ENCODE measurements at places on chromosomes 6 and 20.
A peak's percentile ranks its signal among the peaks of the same experiment; 100 is the strongest.

GRCh38 chr6:80357674-80358073 lies 251.2 kb downstream of the BCKDHB start:
- DNase-seq, result no peak

DNA sequence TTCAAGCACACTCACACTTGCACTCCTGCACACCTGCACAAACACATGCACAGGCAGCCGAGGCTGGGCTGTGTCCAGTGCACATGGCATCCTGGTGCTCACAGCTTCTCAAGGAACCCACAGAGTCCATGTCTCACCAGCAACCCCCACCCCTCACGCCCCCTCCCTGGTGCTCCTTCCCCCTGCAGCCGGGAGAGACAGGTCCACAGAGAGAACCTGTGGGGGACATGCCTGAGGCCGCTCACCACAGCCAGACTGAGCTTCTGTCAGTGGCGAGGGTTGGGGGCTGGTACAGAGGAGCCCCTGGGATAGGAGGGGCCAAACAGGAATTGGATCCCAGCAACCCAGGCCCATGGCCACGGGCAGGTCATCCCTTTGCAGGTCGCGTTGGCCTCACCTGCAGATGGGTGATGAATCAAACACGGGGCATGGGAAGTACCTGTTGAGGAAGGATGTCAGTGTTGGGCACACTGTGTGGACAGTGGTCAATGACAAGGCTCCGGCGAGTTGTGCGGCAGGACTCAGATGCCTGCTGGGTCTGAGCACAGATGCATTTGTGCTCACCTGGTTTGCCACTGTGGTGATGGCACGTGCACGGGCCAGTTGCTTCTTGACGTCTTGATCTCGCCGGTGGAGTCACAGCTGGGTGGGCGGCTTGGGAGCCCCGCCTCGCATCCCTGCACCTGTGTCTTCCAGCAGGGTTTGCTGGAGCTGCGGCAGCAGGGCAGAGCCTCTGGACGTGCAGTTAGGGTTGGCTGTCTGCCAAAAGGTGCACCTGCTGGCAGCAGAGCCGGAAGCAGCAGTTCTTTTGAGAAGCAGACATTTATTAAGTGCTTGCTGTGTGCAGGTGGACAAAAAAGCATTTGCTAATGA lies 113.0 kb downstream of the ERMARD start:
- DNase-seq, result no peak

GRCh38 chr20:11511821-11512220 lies 405.9 kb upstream of the BTBD3 start:
- no peak for DNase-seq

- DNase-seq, result no peak
Observed at GRCh38 chr6:2507016-2507415, 243.7 kb downstream of the MYLK4 start.

DNA sequence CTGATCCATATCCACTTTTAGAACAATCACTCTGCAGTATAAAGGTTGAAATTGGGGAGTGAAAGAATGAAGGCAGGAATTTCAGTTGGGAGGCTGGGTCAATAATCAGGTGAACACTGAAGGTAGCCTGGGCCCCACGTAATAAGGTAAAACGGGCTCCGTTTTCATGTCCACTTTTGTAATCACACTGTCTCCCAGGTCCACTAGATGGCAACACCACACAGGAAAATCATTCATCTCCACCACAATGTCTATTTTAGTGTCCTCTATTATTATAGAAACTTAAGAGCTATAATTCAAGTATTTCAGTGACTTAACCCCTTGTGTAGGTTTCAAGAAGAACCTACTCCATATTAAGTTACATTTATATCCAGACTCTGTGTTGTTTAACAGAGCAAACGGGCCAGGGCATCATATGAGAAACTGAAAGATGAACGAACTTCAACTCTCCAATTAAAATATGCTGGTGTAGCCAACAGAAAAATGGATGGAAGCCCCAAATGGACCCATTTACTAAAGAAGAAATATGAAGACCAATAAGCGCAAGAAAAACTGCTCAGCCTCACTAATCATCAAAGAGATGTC lies 45.9 kb upstream of the MC3R start:
- peak; percentile 2 for DNase-seq

GRCh38 chr20:25313593-25313992 lies 65.7 kb downstream of the PYGB start:
- no peak for DNase-seq

- peak; percentile 36 for DNase-seq
Observed at GRCh38 chr20:54044156-54044555, 26.2 kb downstream of the BCAS1 start.

DNA sequence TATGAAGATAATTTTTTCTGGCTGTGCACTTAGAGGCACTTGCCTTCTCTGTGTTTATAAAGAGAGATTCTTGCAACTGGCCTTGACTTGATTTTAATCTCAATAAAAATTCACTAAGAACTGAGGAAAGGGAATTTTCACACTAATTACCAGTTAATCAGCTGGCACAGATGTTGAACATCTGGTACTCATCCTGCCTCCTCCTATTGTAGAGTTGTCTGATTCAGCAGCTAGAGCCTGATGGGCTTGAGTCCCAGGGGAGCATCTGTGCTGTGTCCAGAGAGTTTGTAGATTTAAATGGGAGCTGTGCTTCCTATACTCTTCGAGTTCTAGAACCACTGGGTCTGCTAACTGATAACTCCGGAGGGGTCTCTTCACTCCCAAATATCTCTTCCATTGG lies 284.4 kb upstream of the RNF24 start:
- DNase-seq, result no peak

- DNase-seq, result no peak
Observed at GRCh38 chr20:51419646-51420045, 122.9 kb downstream of the NFATC2 start.

- no peak for DNase-seq
Observed at GRCh38 chr6:42401613-42401951, 50.1 kb downstream of the TRERF1 start.

- DNase-seq, result peak; percentile 26
Observed at GRCh38 chr6:11771473-11772048, 7.0 kb downstream of the ADTRP start.

- no peak for DNase-seq
Observed at GRCh38 chr6:40912158-40912946, 126.7 kb downstream of the UNC5CL start.

GRCh38 chr6:152261179-152261578 lies 376.0 kb downstream of the SYNE1 start:
- no peak for DNase-seq

GRCh38 chr6:125759959-125760457 lies 10.6 kb downstream of the HEY2 start:
- DNase-seq, result no peak

DNA sequence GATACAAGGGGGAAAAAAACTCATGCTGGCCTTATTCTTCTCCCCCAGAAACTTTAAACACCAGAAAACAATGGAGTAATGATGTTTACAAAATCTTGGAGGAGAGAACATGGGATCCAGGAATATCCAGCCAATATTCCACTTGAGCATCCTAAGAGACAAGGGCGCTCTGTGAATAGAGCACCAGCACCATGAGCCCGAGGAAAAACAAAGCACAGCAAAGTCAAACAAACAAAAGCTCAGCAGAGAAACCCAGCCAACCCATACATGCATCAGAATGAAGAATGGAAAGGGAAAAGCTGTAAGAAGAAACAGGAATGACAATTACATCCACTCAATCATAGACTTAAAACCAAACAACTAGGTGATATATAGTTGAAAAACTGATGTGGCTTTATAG lies 4.6 kb upstream of the NAA20 start:
- no peak for DNase-seq

DNA sequence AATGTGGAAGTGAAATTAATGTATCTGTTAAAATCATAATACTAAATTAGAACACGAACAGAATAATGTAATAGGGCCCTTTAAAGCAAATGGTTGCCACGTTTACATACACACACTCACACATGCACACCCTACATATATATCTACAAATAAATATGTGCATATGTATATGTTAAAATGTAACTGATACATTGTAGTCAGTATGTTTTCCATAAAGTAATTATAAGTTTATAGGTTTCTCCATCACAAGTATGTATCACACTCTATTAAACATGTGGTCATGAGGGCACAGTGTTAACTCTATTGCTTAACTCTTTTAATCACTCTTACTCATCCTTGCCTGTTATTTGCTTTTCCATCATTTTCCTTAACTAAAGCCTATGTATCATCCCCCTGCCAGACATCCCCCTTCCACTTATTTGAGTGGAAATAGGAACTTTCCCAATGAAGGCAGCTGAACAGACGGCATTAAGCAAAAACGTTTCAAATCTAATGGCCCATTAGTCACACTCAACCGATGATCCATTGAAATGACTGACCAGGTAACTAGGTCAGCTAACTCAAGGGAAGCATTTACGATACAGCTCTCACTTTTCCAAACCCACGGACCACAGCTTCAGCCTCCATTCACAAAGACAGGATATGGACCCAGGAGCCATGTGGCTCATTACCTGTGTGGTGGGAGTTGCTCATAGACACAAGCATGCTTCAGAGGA lies 89.3 kb downstream of the HAO1 start:
- no peak for DNase-seq

DNA sequence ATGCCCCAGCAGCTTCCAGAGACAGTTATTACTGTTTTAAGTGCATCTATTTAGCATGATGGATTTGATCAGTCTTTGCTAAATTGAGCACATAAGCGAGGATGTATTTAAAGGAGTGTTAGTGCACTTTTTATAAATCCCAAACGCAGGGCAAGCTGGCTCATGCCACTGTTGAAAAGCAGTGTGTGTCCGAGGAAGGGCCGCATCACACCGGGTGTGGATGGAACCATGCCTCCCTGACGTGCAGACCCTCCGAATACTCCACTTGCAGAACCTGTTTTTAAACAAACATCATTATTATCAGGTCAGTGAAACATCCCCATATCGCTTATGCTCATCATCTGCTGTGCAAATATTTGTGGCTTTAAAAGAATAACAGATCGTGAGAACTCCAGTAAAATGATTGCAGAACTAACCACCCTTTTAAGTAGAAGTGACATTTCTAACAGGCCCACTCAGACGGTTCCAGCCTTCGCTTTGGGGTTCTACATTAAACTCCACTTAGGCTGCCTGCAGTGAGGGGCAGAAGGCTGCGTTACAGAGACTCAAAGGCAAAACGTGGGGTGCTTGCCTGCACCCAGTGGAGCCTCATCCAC lies 190.1 kb downstream of the CDH4 start:
- no peak for DNase-seq

- DNase-seq, result no peak
Observed at GRCh38 chr6:148837941-148838340, 91.1 kb downstream of the UST start.

GRCh38 chr6:28807682-28808280 lies 116.0 kb downstream of the TRIM27 start:
- peak; percentile 80 for DNase-seq

DNA sequence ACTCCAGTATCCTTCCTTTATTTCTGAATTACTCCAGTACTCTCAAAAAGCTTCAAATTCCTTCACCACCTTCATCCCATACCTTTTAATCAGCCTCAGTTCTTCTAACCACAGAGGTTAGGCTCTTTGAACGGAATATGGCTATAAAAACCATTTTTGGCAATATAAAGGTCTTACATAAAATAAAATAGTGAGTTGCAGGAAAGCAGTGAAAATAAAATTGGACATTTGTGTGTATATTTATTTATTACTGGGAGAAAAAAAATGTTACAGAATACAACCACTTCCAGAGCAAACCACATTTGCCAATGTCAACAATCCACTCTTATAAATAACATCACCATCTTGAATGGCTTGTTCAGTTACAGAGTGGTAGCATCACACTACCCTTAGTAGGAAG lies 7.7 kb downstream of the HDDC2 start:
- DNase-seq, result no peak

DNA sequence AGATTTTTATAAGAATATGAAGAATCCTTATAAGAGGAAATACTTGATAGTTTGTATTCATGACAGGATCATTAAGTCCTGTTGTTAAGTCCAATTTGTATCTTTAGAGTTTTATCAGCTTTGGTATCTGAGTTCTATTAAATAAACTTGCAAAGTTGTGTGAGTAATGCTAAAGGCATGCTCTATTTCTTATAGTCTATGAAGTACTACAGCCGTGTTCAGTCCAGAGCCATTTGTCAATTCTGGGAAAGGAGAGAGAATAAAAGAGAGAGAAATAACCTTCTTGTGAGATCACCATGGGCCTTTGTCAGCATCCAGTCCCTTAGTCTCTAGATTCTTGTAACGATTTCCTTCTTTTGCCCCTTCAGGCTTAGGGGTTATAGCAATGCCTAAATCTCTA lies 181.2 kb upstream of the POU3F2 start:
- DNase-seq, result no peak

DNA sequence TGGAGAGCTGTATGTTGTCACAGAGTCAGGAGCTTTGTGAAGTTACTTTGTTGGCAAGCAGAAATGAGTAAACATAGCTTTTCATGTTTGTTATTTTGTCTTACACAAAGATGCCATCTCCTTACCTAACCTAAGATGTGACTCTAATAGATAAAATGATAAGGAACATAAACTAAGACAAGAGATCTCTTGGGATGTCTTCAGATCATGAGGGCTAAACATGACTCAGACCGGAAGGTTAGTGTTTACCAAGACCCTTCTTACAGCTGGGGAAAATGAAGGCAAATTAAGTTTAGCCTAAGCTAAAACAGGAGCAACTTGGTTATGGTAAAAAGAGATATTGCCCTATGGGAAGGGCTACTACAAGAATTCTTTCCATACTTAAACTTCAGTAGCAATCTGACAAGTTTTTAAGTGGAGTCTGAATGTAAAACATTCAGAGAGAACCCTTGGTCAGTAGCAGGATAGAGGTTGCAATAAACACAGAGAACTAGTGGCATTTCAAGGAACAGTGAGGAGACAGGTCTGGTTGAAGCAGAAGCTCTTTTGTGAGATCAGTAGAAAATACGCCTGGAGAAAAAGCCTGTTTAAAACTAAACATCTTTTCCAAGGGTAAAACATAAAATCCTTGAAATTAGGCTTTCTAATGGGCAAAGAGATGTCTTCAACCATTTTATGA lies 29.9 kb downstream of the SGK1 start:
- DNase-seq, result peak; percentile 61

- DNase-seq, result no peak
Observed at GRCh38 chr6:45477790-45478189, 100.1 kb upstream of the SUPT3H start.

Measured in brain microvascular endothelial cell (primary cell).